ENCODE measurements at places on chromosomes 7 and 10.

- DNase-seq: no peak
These were observed 294.6 kb upstream of the ZNF32 start for GRCh38 chr10:43943119-43943817.

DNA sequence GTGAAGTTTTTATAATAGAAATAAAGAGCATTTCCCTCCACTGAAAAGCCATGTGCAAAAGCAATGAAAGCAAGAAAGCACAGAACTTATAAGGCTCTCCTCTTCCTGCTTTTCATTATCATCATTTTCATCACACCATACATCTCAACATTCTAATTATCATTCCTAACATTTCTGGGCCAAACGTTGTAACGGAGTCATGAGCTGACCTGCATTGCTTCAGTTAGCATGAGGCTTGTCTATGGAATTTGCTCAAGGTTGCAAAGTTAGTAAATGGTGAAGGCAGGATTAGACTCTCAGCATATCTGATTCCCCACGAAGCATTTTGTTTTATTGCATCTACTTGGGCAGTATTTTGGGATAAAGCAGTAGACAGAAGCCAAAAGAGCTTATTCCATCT is 11.4 kb downstream of the SCIN start:
- DNase-seq: peak; percentile 60

DNA sequence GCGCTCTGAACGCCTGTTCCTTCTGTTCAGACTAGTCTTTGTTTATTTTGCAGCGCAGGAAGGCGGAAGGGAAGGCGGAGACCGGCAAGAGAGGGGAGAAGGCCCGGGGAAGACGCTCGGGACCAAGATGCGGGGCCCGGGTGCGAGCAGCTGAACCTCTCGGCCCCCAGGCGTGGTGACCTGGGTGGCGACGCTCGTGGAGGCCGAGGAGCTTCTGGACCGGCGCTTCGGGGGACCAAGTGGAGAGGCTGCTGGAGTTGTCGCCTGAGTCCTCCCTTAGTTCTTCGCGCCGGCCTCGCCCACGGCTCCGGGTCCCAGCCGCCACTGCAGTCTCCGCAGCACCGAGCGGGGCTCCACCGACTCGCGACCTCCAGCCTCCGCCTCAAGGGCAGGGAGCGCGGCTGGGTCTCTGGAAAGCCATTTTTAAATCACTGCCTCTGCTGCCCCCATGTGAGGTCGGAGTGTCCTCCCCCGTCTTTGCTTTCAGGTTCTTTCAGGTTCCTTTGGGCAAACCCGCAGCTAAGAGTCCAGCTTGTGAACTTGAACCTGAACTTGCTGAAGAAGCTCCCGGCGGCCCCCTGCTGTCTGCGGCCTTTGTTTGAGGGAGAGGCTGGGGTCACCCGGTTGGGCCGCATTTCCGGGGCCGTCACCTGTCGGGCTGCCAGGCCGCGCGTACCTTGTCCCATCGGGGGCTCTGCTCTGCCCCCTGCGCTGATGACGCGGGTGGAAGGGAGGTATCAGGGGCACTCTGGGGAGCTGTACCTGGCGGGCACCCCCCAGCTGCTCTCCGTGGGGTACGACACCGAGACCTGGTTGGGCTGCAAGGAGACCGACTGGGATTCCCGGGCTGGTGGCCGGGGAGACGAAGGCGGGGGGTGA is 136.0 kb downstream of the KIF20B start:
- DNase-seq: no peak

DNA sequence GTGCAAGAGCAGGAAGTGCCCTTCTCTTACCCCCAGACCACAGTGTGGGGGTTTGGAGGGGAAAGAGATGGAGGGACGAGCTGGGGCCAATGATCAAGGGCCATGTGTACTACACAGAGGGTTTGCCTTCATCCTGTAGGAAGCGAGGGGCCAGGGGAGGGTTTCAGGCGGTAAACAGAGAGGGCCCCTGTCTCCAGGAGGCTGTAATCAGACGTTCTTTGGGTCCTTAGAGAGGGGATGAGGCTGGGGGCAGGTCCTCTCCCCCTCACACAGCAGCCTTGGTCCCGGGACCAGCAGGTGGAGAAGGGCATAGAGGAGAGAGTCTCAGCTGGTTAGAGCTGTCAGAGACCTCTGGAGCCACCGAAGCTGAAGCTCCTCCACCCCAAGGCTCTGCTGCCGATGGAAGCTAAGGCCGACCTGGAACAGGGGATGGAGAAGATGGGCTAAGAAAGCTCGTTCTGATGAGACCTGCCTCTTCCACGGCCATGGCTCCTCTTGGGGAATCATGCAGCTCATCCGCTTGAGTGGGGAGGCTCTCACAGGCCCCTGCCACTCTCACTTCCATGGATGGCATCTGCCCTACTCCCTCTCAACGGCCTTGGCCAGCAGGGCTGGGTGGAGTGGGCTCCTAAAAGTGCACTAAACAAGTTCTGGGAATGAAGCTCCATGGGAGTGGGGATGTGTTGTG is 3.5 kb downstream of the LOXL4 start:
- no peak for DNase-seq

DNA sequence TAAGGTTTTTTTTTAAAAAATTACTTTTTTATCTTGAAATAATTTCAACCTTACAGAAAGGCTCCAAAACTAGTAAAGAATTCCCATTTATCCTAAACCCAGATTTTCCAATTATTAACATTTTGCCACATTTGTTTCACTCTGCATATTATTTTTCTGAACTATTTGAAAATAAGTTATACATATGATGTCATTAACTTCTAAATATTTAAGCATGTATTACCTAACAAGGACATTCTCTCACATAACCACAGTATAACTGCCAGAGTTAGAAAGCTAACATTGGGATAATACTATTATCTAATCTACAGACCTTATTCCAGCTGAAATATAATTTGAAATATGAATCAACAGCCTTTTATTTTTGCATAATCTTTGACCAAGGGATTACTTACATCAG is 65.8 kb downstream of the SLC18A2 start:
- no peak for DNase-seq

- no peak for DNase-seq
These were observed 52.4 kb downstream of the ABCB1 start for GRCh38 chr7:87548123-87548919.

- DNase-seq: no peak
These were observed 188.5 kb upstream of the SHH start for GRCh38 chr7:156000601-156001396.

DNA sequence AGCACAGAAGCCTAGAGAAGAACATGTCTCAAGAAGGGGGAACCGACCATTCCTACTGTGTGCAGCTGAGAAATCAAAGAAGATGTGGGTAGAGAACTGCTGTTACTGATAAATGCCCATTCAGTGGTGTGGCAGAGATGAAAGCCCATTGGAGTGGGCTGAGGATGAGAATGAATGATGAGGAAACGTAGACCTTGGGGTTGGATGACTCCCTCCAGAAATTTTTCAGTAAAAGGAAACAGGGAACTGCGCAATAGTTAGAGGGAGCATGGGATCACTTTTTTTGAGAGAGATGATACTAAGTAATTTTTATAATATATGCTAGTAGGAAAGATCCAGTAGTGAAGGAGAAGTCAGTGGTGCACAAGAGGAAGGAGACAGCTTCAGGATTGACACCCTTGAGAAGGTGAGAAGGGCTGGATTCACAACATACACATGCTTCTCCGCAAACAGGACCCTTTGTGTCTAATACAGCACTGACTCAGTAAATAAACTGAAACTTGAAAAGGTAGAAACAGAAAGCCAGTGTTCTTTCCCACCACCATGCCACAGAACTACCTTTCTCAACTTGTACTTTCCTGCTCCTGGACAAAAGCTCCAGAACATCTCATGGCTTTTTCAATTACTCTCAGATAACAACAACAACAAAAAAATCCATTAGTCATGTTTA is 104.7 kb upstream of the IL6 start:
- DNase-seq: no peak

DNA sequence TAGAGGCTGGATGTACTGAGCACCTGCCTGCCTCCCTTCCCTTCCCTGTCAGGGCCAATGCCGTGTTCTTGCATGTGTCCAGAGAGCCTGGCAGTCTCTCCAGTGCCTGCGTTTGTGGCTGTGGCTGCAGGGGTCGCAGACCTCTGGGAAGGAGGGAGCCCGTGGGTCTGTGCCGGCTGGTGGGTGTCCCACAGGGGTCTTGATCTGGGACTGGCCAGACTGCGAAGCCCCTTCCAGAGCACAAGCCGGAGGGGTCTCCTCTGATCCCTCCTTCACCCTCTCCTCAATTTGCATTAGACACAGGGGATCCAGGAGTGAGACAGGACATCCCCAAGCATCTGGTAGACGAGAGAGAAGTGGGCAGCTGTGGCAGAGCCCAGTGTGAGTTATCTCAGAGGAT is 199.2 kb downstream of the ADARB2 start:
- DNase-seq: no peak

GRCh38 chr10:59582058-59582457 is 127.6 kb downstream of the SLC16A9 start:
- DNase-seq: no peak

GRCh38 chr10:131280101-131280500 is 31.4 kb downstream of the TCERG1L start:
- no peak for DNase-seq

GRCh38 chr10:48343921-48344598 is 37.6 kb downstream of the MAPK8 start:
- no peak for DNase-seq

DNA sequence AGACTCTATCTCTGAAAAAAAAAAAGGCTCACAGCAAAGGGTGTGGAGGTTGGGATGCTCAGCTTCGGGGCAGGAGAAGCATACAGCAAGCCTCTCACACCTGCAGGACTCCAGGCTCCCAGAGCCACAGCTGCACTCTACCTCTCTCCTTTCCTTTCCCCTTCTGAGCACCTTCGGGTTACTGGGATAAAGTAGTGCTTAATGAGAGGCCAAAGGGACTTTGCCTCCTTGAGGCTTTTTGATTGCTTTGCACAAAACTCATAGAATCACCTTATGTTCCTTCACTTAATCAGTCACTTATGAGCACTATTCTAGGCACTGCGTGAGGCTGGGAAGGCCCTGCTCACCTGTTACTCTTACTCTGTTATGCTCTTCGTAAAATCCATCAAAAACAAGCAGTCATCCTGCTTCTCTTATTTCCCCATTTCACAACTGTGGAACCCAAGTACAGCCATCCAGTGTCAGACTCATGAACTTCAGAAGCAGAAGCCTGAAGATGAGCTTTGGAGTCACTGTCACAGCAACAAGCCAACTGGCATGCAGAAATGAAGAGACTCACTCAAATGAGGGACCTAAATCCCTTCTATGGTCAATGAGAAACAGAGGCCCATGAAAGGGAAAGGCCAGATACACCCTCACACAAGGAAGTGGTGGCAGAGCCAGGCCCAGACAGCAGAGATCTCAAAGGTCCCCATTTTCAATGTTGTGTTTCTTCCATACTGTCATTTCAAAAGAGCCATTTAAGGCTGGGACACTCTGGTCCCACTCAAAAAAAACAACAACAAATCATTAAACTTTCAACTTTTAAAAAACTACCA is 205.4 kb downstream of the KCNMA1 start:
- no peak for DNase-seq

GRCh38 chr7:76280408-76280807 is 22.1 kb upstream of the HSPB1 start:
- no peak for DNase-seq

DNA sequence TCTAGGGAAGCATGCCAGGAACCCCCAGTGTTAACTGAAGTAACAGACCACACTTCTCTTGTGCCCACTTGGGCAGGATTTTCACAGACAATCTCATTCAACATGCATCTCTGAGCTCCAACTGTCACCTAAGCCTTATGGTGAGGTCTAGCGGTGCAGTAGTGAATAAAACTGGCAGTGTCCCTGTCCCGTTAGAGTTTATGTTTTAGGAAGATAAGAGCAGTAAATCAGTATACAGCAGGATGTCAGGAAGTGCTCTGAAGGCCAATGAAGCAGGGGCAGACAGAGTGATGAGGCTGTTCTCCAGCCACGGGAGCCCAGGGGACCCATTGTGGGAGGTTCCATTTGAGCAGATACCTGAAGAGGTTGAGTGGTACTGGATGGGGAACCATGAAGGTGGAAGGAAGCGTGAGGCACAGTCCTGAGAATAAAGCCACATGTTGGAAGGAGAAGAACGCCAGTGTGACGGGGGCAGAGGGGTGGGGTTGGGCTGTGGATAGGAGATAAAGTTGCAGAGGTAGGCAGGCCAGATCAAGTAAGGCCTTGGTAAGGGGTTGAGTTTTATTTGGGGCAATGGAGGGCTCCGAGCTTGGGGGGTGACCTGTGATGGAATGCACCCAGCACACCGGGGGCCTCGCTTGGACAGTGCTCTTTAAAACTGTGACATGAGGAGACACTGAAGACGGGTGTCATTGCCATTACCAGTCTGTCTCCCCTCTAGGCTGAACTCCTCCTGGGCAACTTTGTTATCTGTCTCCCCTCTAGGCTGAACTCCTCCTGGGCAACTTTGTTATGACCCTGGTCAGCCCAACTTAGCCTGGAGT is 6.6 kb downstream of the GDF10 start:
- no peak for DNase-seq

All from fibroblast of skin of left biceps (primary cell).